MM.1S (cell line): ENCODE measurements at places on chromosomes 11 and 22.

GRCh38 chr11:15212876-15213275 lies 98.2 kb downstream of the INSC start:
- DNase-seq = no peak

- no peak for DNase-seq
These were observed 2.8 kb downstream of the ZBTB16 start for GRCh38 chr11:114062272-114062671.

DNA sequence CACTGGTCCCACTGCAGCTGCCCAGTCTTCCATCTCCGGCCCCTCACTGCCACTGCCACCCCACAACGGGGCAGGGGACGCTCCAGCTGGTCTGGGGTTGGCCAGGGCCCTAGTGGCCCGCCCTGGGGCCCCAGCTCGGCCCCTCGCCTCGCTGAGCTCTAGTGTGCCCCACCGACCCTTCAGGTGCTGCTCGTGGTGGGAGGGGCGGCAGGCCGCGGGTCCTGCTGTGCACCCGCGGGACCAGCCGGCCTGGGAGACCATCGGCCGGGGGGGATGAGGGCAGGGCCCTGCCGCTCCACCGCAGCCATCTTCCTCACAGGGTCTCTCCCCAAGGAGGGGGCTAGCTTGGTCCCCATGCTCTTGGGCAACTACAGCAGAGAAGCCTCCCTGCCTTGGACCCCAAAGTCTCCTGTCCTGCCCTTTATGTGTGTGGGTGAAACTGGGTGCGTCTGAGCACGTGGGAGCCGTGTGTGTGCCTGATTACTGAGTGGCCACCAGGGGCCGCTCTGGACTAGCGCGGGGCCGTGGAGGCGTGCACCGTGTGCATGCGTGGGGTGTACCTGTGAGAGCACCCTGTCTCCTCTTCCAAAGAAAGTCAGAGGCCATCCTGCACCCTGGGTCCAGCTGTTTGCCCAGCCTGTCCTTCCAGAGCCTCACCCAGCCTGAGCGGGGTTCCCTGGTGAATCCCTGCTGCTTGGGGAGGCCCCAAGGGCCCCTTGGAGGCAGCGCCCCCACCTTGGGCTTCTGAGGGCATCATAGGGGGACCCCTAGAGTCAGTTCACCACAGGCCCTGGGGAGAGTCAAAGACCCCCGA lies 6.0 kb upstream of the ACR start:
- DNase-seq = peak; percentile 68

DNA sequence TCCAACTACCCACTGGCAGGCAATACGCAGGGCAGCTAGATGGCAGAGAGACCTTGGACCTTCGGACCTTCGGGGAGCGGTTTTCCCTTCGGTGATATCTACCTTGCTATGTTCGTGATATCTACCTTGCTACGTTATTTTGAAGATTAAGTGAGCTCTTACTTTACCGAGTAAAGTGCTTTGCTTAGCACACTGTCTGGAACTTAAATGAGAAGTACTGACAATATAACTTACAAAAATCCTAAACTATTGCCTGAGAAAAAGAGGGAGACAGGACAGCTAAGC lies 1.0 kb upstream of the PRDM10 start:
- DNase-seq = peak; percentile 80

- DNase-seq = no peak
These were observed 2.6 kb upstream of the UCP3 start for GRCh38 chr11:74011360-74012073.

DNA sequence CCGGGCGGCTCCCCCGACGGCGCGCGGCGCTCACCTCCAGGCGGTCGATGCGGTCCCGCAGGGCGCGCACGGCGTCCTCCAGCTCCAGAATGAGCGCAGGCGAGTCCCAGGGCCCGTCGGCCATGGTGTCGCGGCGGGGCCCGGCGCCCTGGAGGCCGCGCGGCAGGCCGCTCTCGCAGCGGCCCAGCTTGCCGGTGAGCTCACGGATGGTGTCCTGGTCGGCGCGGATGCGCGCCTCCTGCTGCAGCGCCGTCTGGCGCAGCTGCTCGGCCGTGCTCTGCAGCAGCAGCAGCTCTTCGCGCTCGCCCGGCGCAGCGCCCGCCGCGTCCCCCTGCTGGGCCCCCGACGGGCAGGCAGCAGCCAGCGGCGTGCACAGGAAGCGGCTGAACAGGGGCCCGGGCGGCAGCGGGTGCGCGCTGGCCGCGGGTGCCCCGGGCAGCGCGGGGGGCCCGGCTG lies 599 bp downstream of the NPTXR start:
- DNase-seq = no peak

DNA sequence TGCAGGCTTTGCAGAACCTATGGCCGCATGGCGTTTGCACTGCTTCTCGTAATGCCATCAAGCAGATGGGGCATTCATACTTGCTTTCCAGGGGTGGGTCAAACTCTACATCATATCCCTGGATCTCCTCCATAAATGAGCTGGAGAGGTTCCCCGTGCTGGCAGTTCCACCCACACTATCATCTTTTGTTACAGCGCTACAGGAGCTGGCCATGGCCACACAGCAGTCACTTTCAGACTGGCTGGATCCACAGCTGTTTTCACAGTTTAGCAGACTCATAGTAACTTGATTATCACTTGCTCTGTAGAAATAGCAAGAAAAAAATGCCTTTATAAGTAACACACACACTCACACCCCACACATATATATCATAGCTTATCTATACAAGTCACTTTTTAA lies 8.8 kb downstream of the TRAF6 start:
- DNase-seq = no peak
